Activated naive CD8-positive, alpha-beta T cell treated with anti-CD3 and anti-CD28 coated beads for 36 hours (primary cell): ENCODE measurements at places on chromosomes 4 and X.

GRCh38 chrX:40148385-40149285 is 50.9 kb upstream of the BCOR start:
- H3K27me3 ChIP-seq: no peaks in the 10 kb centered on the region
- H3K4me1 ChIP-seq: peaks cover 17% of the 10 kb centered on the region
- no peak overlapping the region for H3K4me3 ChIP-seq

GRCh38 chr4:110372485-110372884 is 103.5 kb upstream of the ENPEP start:
- DNase-seq: no peak
- H3K36me3 ChIP-seq: no peaks in the 10 kb centered on the region
- no peak overlapping the region for H3K27ac ChIP-seq
- no peaks in the 10 kb centered on the region for H3K4me1 ChIP-seq

DNA sequence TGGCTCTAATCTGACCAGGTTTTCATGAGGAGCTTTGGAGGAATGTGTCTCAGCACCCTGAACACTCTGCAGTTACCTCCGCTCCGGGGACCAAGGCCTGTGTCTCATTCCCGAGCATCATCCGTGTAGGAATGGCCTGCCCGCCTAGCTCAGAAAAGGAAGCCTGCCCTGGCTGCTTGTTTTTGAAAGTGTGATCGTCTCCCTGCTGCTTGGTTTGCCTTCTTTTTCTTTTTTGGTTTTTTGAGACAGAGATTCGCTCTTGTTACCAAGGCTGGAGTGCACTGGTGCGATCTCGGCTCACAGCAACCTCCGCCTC is 73.3 kb downstream of the CRLF2 start:
- no peak for DNase-seq
- no peak overlapping the region for H3K27ac ChIP-seq
- H3K4me1 ChIP-seq: no peaks in the 10 kb centered on the region
- H3K36me3 ChIP-seq: no peaks in the 10 kb centered on the region
- H3K27me3 ChIP-seq: peaks cover 6% of the 10 kb centered on the region

DNA sequence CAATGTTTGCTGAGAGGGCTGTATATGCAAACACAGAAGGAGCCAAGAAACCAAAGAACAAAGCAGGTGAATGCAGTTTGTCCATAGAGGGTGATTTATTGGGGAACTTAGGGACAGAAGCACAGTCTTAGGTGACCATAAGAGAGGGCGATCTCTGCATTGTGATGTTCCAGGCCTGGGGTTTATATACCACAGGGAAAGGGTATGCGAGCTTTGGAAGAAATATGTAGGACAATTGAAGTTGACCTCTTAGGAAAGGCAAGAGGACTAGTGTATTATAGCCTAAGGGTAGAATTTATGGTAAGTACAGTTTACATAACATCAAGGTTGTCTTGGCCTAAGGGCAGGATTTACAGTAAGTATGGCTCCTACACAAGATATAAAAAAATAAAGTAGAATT is 27.8 kb downstream of the FAM184B start:
- no peaks in the 10 kb centered on the region for H3K4me1 ChIP-seq
- no peaks in the 10 kb centered on the region for H3K36me3 ChIP-seq
- H3K27ac ChIP-seq: no peak overlapping the region
- H3K4me3 ChIP-seq: no peak overlapping the region
- no peaks in the 10 kb centered on the region for H3K27me3 ChIP-seq

DNA sequence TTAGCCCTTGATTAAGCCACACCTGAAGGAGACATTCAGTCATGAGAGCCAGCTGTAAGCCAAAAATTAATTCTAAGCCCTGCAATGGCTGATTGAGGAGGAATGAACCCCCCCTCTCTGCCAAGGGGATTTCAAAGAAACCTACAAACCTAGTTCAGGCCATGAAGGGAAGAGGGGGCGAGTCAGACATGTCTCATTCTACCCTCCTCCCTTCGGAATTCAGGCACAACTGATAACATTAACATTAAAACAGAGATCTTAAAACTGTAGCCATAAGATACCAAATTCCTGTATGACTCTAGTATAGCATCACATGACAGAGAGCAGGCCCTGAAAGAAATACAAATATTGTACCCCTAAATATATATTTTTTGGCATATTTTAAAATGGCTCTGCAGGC is 40.4 kb upstream of the AFAP1 start:
- H3K27ac ChIP-seq: no peak overlapping the region
- peaks cover 2% of the 10 kb centered on the region for H3K4me1 ChIP-seq
- no peak overlapping the region for H3K4me3 ChIP-seq
- H3K36me3 ChIP-seq: no peaks in the 10 kb centered on the region

GRCh38 chr4:150181536-150181935 is 103.3 kb downstream of the DCLK2 start:
- no peak for DNase-seq
- no peaks in the 10 kb centered on the region for H3K36me3 ChIP-seq
- no peak overlapping the region for H3K27ac ChIP-seq

- H3K27ac ChIP-seq: peak overlapping the region; percentile 30
- H3K4me1 ChIP-seq: peaks cover 22% of the 10 kb centered on the region
- peaks cover 19% of the 10 kb centered on the region for H3K36me3 ChIP-seq
- no peak overlapping the region for H3K4me3 ChIP-seq
- H3K27me3 ChIP-seq: no peaks in the 10 kb centered on the region
These were observed 12.4 kb upstream of the CTBP1 start for GRCh38 chr4:1261107-1261928.

GRCh38 chr4:174629265-174629664 is 107.0 kb upstream of the HPGD start:
- no peak overlapping the region for H3K27ac ChIP-seq
- no peaks in the 10 kb centered on the region for H3K27me3 ChIP-seq
- no peak for DNase-seq
- H3K36me3 ChIP-seq: no peaks in the 10 kb centered on the region
- H3K4me3 ChIP-seq: no peak overlapping the region
- no peaks in the 10 kb centered on the region for H3K4me1 ChIP-seq

- no peaks in the 10 kb centered on the region for H3K4me1 ChIP-seq
- no peaks in the 10 kb centered on the region for H3K27me3 ChIP-seq
- no peak for DNase-seq
- no peaks in the 10 kb centered on the region for H3K36me3 ChIP-seq
- H3K27ac ChIP-seq: no peak overlapping the region
These were observed 190.1 kb downstream of the NSUN7 start for GRCh38 chr4:40939856-40940255.

GRCh38 chr4:146275370-146275769 is 61.0 kb downstream of the REELD1 start:
- no peak for DNase-seq
- no peak overlapping the region for H3K4me3 ChIP-seq
- no peak overlapping the region for H3K27ac ChIP-seq
- H3K36me3 ChIP-seq: peaks cover 4% of the 10 kb centered on the region

GRCh38 chr4:187714957-187715356 is 280.6 kb upstream of the ZFP42 start:
- no peak for DNase-seq
- H3K4me1 ChIP-seq: no peaks in the 10 kb centered on the region
- no peak overlapping the region for H3K4me3 ChIP-seq
- H3K36me3 ChIP-seq: no peaks in the 10 kb centered on the region

- no peak overlapping the region for H3K4me3 ChIP-seq
- no peak for DNase-seq
- no peaks in the 10 kb centered on the region for H3K4me1 ChIP-seq
- H3K36me3 ChIP-seq: peaks cover 5% of the 10 kb centered on the region
- H3K27me3 ChIP-seq: no peaks in the 10 kb centered on the region
- H3K27ac ChIP-seq: no peak overlapping the region
These were observed 35.6 kb downstream of the ACOX3 start for GRCh38 chr4:8404791-8405515.
